Glutamatergic neuron (in vitro differentiated cells): ENCODE measurements at places on chromosomes 5 and 9. TPM values are rescaled to one million over a fixed set of nuclear protein-coding genes. Genes with fewer than 3 reads are reported as not detected.

GRCh38 chr5:112799661-112800060 lies 61.4 kb upstream of the SRP19 start:
- no peak for DNase-seq

The ALDH1B1 gene
- 15.3 TPM for total RNA-seq

The SHISAL2B gene
- total RNA-seq, result not detected

GRCh38 chr5:17115855-17116254 lies 101.6 kb upstream of the BASP1 start:
- DNase-seq, result no peak

- no peak for DNase-seq
Observed at GRCh38 chr5:163506095-163506457, 657 bp downstream of the MAT2B start.

GRCh38 chr9:124239249-124240073 lies 18.3 kb upstream of the NEK6 start:
- no peak for DNase-seq

- no peak for DNase-seq
Observed at GRCh38 chr5:96851312-96852062, 24.8 kb upstream of the ERAP2 start.

The RANBP17 gene
- total RNA-seq, result 25.7 TPM

DNA sequence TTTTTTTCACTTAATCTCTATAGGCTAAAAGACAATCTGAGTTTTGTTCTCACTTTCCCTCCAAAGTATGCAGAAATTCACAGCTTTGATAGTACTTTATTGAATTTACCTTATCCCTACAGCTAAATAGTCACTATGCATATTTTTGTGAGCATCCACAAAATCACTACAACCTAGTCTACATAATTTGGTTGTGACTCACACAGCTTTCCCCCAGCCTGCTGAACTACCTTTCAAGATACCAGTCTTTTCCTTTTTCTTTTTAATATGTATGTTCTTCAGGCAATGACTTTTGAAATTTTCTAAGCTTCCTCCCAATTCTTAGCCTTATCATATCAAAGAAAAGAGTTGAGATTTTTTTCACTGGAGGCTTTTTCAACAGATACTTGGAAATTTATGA lies 347.3 kb upstream of the CDH6 start:
- DNase-seq, result no peak

The IFNA21 gene
- total RNA-seq, result not detected

- DNase-seq, result no peak
Observed at GRCh38 chr9:76534026-76534425, 75.0 kb downstream of the GCNT1 start.

The ADAMTS12 gene
- 0.54 TPM for total RNA-seq

The PCDHA5 gene
- total RNA-seq, result 11.8 TPM

- DNase-seq, result no peak
Observed at GRCh38 chr5:94691949-94692348, 73.5 kb downstream of the SLF1 start.

GRCh38 chr5:90191352-90192045 lies 218.1 kb downstream of the CETN3 start:
- DNase-seq, result no peak

The KLF4 gene
- total RNA-seq, result 72.1 TPM

The TAF11L10 gene
- total RNA-seq, result 0.83 TPM

DNA sequence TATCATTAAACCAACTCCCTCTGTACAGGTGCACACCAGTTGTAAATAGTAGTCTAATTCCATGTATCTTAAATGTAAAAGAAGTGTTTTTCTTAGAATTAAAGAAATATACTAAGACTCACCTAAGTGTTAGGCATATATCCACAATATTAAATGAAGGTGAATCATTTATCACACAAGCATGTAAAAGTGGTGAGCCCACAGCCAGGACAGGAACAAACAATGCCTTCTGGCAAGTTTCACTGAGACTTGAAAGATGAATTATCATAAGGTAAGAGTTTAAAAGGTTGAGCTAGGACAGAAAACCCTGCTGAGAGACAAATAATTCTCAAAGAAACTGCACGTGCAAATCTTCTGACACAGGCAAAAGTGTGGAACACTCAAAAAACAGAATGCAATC lies 832.5 kb downstream of the TAF11L14 start:
- DNase-seq, result no peak

DNA sequence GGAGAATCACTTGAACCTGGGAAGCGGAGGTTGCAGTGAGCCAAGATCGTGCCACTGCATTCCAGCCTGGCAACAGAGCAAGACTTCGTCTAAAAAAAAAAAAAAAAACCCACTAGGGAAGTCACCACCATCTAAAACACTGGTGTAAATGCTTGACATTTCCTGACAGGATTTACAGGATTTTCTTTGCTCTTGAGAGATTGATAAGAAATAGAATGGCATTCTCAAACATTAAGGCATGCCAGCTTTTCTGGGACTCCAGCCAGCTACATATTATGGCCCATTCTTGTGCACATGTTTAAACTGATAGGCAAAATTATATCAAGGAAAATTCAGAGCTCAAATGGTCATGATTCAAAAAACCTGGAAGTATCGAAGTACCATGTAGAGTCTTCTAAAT lies 28.7 kb downstream of the GTF3C4 start:
- DNase-seq, result no peak

GRCh38 chr9:106376689-106377088 lies 486.3 kb upstream of the ZNF462 start:
- no peak for DNase-seq

The IFNA13 gene
- total RNA-seq, result not detected
